Stimulated activated CD8-positive, alpha-beta memory T cell treated with anti-CD3 and anti-CD28 coated beads, Interleukin-15, amount 100 ng/mL, for 1 hour (primary cell): ENCODE measurements at places on chromosomes 6 and 20.

DNA sequence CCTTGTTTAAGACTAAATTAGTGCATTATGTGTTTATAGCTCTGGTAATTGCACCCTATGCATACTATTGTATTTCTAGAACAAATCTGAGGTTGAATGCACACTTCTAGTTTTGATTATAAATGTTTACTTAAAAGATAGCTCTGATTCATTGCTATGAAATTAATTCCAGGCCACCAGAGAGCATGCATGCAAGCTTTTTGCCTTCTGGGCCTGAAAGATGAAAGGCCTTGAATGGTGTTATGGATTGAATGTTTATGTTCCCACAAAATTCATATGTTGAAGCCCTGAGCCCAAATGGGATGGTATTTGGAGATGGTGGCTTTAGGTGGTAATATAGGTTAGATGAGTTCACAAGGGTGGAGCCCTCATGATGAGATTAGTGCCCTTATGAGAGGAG lies 695.0 kb upstream of the MAP3K7 start:
- DNase-seq, result no peak

GRCh38 chr6:27139756-27140579 lies 107.5 kb upstream of the PRSS16 start:
- no peak for DNase-seq

DNA sequence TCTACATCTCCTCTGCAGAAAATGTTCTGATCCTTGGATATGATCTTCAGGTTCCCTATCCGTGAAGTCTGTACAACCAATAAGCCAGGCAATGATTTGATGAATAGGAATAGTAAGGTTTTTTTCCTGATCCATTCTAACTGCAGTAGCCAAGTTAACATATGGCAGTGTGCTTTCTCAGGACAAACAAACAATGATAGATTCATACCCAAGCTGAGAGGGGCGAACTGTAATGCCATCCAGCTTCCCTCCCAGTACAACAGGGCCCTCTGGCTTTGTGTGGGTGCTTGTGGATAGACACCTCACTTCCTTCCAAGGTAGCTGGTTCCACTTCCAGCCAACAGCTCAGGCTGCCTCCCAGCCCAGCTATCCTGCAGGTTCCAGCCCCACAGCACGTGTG lies 359.2 kb downstream of the CDH26 start:
- DNase-seq, result no peak

GRCh38 chr20:57473246-57474048 lies 51.5 kb downstream of the CTCFL start:
- no peak for DNase-seq

DNA sequence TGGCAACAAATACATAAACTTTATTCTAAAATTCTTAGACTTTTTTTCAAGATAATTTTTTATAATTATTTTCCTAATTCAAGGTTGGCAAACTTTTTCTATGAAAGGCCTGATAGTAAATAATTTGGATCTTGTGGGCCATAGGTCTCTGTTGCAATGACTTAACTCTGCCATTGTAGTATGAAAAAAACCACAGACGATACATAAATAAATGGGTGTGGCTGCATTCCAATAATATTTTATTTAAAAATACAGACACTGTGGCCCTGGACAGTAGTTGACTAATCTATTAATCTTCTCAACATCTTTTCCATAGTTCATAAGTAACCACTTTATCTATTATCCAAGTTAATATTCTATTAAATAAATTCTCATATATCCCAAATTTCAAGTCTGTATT lies 281.1 kb downstream of the SYNE1 start:
- DNase-seq, result no peak

DNA sequence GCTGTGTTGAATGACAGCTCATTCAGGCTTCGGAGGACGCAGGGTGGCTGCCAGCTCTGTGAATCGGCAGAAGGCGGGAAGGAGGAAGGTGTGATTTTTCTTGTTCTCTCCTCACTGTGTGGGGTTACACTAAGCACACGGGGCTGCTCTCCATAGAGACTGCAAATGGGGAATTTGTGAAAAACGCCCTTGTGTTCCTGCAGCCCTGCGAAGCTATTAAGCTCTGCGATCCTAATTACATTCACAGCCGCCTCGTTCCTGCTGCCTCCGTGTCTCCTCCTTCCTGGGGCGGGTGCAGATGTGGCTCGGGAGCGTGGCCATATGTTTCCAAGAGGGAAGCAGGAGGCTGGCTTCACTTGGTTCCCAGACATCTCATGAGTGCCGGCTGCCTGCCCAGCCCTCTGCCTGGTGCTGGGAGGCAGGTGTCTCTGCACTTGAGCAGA lies 124.0 kb downstream of the TOX2 start:
- no peak for DNase-seq

GRCh38 chr6:118719351-118720124 lies 68.1 kb upstream of the CEP85L start:
- DNase-seq, result no peak

DNA sequence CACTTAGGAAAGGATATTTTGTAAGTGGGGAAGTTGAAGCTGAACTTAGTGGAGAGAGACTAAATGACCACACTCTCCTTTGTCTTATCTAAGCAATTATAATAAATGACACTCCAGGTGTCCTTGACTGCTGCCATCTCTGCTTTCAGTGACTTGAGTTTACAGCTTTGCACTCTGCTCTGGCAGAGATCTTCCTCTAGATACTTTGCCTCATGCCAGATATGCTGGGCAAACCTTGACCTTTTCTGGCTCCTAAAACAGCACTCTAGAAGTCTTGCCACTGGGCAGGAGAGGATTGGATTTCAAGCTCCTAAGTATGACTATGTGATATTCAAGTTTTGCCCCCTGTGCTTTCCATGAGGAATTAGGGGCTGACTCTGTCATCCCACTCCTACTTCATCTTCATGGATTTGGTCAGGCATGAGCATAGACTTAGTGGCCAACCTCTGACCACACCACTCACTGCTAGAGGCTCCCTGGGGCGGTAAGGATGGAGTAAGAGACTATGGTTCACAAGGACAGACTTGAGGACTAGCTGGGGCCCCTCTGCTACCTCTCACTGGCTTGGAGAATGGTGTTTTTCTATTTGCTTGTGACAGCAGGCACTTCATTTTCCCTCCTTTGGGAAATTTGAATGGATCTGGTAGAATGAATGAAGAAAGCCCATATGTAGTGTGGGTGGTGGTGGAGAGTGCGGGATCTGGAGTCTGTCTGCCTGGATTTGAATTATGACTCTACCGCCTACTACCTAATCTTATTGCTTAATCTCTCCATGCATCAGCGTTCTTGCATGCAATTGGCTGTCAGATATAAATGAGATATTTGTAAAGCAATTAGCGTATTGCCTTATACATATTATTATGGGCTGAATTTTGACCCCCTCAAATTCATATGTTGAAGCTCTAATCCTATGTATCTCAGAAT lies 191.4 kb downstream of the REV3L start:
- DNase-seq, result no peak

DNA sequence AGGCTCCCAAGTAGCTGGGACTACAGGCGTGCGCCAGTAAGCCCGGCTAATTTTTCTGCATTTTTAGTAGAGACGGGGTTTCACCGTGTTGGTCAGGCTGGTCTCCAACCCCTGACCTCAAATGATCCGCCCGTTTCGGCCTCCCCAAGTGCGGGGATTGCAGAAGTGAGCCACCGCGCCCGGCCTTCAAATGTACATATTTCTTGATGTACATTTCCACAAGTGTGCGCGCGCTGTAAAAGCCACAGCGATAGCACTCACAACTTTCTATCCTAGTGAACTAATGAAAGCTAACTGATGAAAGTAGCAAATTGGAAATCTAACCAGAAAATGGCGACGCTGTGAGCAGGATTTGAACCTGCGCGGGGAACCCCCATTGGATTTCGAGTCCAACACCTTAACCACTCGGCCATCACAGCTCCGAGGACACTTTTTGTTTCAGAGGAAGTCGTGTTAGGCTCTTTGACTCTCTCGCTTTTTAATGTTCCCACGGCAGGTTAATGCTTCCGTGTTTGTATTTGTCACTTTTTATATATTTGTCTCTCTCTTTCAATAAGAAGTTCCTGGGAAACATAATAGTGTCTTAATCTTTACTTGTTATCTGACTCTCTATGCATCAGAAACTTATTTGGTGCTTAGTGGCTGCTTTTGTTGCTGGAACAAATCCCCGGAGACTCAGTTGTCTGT lies 199.4 kb upstream of the ZNF184 start:
- no peak for DNase-seq

- DNase-seq, result no peak
Measured at GRCh38 chr20:63577317-63577894, 3.4 kb upstream of the HELZ2 start.

GRCh38 chr6:131694832-131695426 lies 6.3 kb downstream of the OR2A4 start:
- DNase-seq, result no peak

- DNase-seq, result no peak
Measured at GRCh38 chr6:43702534-43703440, 15.2 kb upstream of the MRPS18A start.

DNA sequence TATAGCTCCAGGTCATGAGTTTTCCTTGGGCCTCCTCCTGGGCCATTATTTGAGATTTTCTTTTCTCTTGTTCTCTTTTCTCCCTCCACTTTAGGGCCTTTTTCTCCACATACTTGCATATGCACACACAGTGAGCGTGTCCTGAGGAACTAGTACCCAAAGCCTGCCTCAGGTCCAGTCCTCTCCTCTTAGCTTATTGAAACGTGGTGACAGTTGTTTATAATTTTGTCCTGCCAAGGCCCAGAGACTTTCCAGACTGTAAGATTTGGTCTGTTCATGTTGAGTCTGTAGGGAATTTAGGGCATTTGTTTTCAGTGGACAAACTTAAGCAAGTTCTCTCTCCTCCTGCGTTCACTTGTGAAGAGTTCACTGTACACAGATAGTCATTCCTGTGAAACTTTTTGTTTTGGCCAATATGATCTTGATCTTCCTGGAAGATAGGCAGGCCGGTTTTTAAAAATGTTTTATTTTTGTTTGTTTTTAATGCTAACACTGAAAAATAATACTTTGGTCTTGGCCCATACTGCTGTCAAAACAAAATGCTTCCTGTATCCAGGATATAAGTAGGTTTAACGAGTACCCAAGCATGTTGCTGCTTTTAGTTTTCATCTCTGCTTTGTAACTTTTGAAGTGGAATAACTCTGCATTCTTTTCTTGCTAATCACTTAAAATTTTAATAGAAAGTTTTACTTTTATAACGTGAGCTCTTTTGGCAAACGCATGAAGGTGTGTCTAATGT lies 20.7 kb downstream of the LRRC1 start:
- DNase-seq, result no peak

DNA sequence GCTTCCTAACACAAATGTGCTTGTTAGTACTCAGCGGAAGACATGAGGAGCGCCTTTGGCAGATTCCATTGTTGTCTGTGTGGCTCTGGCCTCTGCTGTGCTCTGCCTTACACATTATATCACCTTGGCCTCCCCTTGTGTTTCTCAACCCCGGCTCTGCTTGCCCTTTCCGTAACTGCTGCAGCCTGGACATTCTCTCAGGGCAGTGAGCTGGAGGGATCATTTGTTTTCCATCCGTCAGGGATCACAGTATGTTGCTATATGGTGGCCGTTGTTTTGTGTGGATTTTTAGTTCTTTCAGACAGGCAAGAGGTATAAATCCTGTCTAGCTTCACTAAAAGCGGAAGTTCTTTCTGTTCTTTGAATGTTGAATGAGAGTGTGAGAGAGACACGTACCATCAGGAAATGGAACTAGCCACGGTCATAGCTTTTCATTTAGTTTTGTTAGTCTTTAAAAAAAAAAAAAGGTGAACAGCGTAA lies 175.1 kb downstream of the JARID2 start:
- DNase-seq, result no peak

DNA sequence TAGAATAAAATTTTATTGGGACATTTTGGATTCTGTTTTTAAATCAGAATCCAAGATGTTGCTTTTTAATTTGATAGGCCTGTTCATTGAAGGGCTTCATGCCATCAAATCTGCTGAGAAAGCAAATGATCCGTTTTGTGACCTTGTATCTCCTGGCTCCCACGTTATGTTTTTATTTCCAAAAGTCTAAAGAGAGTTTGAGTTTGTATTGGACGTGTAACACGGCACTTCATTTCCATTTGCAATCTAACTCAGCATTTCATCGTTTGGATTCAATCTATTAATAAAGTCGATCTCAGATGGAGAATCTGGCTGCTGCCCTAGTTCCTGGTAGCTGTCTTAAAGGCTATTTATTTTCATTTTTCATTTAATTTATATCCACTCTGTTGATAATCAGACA lies 17.0 kb downstream of the KIF25 start:
- no peak for DNase-seq

DNA sequence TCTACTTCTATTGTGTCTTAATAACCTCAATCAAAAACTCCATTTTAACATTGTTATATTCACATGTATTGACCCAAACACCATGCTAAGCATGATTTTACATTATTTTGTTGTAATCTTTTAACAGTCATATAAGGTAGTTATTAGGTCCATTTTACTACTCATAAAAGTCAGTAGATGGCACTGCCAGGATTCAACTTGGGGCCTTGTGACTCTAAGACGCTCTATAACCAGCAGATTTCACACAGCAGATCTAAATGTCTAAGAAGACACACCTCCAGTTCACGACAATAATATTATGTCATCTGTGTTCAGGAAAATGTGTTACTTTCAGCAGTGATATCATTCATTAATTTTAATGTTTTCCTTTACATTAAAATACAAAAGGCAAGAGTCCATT lies 88.0 kb downstream of the FRK start:
- DNase-seq, result no peak
